ENCODE measurements at places on chromosomes 11 and 22. TPM values are rescaled to one million over a fixed set of nuclear protein-coding genes. Genes with fewer than 3 reads are reported as not detected.

GRCh38 chr11:975827-976226 lies 50.2 kb downstream of the AP2A2 start:
- no peak for DNase-seq

GRCh38 chr22:46843821-46844255 lies 81.4 kb downstream of the TBC1D22A start:
- no peak for DNase-seq

- no peak for DNase-seq
Observed at GRCh38 chr11:126216526-126217305, 5.1 kb downstream of the FAM118B start.

- DNase-seq = no peak
Observed at GRCh38 chr11:13784855-13785254, 116.4 kb downstream of the FAR1 start.

Gene OR8D4
- not detected for total RNA-seq

Gene CRYBA4
- total RNA-seq = not detected

- no peak for DNase-seq
Observed at GRCh38 chr22:49767355-49768062, 60.2 kb downstream of the BRD1 start.

GRCh38 chr22:43305806-43306205 lies 37.4 kb downstream of the SCUBE1 start:
- DNase-seq = peak; percentile 65

GRCh38 chr11:122811721-122812120 lies 26.6 kb upstream of the CRTAM start:
- no peak for DNase-seq

GRCh38 chr11:18699848-18700261 lies 1.3 kb downstream of the TMEM86A start:
- no peak for DNase-seq

- no peak for DNase-seq
Observed at GRCh38 chr11:66325263-66325671, 8.4 kb upstream of the CD248 start.

DNA sequence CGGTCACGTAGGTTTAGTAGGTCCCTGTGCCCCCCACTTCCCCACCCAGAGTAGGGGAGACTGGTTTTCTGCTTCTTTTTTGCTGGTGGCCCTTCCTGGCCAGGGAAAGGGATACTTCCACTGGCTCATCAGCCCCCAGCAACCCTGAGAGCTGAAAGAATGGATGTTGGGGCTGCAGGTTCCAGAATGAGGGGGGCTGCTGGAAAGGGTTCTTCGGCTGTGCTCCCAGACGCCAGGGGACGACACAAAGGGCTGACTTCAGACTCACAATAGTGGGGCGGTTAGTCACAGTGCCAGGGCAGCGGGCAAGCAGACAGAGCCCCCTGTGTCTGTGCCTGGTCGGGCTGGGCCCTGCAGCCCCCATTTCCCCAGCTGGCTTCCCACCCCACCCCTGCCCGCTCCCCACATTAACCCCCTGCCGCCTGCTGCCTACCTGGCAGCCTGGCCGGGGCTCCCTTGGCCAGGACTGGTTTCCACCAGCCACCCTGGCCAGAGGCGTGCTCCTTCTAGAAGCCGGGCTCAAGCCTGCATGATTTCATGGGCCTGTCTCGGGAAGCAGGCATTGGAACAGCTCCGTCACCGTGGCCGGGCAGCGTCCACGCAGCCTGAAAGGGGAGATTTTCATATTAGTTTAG lies 79.1 kb upstream of the WNT7B start:
- no peak for DNase-seq

DNA sequence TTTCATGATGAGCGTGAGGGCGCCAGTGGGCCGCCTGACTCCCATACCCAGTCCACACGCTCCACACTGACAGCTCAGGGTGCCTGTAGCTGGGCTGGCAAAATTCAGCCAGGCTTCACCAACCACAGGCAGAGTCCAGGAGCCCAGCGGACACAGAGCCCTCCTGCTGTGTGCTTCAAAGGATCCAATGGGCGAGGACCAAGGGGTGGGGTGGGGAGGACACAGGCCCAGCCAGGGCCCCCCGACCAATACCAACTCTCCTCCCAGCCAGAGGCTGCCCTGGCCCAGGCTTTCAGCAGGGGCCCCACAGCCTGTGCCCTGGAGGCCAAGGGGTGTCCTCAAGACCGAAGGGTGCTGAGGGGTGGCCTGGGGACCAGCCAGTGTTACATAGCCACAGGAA lies 336.1 kb downstream of the CTTN start:
- DNase-seq = no peak

GRCh38 chr22:25045159-25045558 lies 92.6 kb downstream of the KIAA1671 start:
- DNase-seq = no peak

DNA sequence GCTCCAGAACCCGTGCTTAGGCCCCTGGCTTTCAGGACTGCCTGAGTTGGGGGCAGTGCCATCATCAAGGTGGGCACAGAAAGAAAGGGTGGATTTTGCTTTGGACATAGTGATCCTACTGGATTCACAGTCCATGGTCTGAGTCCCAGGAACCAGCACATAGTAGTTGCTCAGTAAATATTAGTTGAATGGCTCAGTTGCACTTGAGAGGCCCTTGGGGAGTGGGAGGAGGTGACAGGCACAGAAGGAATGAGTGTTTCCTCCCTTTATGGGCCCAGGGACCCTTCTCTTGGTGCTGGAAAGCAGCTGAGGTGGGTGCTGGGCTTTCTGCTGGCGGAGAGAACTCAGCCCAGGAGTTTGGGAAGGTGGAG lies 16.6 kb downstream of the ARHGEF17 start:
- no peak for DNase-seq

DNA sequence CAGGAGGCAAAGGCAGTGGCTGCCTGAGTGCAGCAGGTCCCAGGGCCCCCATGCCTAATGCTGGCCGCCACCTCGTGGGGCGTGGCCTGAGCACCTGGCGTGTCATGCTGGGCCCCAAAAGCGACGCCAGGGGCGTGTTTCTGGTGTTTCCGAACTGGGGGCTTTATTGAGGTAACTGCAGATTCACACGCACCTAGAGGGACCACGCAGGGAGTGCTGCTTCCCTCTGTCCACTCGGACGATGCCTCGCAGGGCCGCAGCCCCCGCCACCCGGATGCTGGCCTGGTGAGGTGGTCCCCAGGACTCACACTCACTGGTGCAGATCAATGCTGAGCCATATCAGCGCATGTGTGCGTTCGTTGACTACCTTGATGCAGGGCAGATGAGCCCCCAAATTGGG lies 736.2 kb downstream of the BRD1 start:
- no peak for DNase-seq

Gene PIH1D2
- 1.9 TPM for total RNA-seq

DNA sequence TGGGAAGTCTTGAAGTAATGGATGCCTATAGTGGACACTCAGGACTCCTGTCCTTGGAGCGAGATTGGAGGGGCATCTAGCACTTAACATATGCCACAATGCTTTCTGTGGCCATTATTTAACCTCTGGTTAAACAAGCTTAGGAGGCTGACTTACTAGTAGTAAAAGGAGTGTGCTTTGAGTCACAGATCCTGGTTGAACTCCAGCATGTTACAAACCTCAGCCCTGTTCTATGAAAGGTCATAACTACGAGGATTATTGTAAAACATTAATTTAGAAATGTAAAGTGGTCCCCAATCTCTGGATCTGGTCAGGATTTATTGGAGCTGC lies 1.1 kb upstream of the LBHD1 start:
- DNase-seq = no peak

GRCh38 chr22:20487715-20488114 lies 7.9 kb downstream of the KLHL22 start:
- no peak for DNase-seq

DNA sequence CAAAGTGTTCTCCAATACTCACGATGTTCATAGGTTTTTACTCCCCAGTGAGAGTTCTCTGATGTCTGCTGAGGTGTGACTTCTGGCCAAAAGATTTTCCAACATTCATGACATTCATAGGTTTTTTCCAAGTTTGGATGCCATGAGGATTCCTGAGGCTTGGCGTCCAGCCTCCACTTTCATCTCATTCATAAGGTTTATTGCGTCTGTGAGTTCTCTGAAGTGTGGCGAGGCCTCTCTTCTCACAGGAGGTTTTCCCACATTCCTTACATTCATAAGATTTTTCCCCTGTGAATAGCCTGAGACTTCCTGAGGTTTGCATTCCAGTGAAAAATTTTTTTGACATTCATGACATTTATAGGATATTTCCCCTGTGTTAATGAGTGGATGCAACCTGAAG lies 1014.1 kb downstream of the LRRC4C start:
- no peak for DNase-seq

Gene PKNOX2
- 4.0 TPM for total RNA-seq

DNA sequence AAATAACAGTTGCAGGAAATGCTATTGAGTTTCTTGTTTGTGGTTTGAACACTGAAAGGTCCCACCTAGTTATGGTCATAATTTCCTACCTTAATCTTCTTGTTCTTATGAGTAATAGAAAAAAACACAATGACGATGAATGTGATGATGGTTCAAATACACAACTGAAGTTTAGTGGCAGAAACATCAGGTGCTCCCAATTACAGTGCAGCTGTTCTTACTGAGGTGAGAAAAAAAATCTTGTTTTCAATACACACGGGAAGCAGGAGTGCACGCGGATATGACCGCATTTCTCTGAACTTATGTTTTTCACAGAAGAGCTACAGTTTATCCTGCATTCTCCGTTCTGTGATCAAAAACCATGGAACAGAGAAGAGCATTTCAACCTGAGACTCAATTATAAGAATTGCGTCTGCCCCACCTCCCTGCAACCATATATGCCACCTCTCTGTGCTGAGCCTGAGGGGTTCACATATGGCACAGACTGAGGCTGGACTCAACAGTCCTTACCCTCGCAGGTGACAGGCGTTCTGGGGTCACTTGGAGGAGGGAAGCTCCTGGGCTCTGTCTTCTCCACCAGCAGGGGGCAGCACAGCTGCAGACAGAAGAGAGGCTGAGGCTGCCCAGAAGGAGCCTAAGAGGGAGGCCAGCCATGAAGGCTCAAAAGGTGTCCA lies 99.7 kb upstream of the IGLL5 start:
- peak; percentile 48 for DNase-seq

Gene TRPM5
- total RNA-seq = not detected

GRCh38 chr11:84780689-84781293 lies 846.4 kb downstream of the DLG2 start:
- DNase-seq = no peak

DNA sequence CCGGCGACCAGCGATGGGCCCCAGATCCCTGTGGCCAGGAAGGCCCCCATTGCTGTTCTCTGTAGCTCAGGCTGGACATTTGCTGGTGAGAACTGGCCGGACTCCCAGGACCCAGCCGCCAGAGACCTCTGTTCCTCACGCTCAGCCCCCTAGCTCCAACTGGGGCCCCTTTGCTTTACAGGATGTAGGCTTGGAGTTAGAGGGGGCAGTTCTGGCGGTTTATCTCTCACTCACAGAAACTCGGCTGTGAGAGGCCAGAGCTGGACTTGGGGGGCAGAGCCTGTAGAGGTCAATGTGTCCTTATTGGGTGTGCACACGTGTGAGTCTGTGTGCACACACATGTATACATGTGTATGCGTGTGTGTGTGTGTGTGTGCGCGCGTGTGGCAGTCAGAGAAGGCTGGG lies 502 bp downstream of the SMIM38 start:
- DNase-seq = no peak

DNA sequence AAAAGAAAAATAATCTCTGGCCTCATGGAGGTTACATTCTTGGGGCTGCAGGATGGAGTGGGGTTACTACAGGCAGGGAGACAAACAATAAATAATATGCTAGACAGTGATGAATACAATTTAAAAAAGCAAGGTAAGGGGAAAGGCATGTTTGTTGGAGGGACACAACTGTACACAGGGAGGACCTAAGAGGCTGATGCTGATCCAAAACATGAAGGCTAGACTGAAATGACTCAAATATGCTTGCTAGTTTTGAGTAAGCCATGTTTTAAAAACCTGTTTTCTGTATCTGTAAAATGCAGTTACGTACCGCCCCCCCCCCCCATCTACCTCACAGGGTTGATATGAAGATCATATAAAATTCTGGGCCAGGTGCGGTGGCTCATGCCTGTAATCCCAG lies 44.0 kb downstream of the EIF4ENIF1 start:
- DNase-seq = no peak

- DNase-seq = peak; percentile 49
Observed at GRCh38 chr22:17578136-17578754, 14.9 kb downstream of the SLC25A18 start.

DNA sequence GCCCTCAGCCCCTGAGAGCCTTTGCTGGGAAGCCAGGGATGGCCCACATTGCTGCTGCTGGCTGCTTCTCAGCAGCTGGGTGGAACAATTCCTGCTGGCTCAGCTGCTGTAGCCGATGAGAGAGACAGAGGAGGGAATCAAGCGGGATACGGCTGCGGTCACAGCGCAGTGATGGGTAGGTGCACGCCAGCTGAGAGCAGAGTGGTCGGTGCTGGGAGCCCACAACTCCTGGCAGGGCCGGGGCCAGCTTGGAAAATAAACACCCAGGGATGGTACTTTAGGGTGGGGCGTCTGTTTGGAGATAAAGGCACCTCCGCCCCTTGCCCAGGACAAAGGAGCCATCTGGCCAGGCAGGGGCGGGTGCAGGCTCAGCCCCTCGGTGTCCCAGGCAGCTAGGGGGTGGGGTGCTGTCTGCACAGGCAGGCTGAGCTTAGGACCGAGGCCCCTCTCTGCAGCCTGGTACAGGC lies 480.5 kb downstream of the MIAT start:
- no peak for DNase-seq

DNA sequence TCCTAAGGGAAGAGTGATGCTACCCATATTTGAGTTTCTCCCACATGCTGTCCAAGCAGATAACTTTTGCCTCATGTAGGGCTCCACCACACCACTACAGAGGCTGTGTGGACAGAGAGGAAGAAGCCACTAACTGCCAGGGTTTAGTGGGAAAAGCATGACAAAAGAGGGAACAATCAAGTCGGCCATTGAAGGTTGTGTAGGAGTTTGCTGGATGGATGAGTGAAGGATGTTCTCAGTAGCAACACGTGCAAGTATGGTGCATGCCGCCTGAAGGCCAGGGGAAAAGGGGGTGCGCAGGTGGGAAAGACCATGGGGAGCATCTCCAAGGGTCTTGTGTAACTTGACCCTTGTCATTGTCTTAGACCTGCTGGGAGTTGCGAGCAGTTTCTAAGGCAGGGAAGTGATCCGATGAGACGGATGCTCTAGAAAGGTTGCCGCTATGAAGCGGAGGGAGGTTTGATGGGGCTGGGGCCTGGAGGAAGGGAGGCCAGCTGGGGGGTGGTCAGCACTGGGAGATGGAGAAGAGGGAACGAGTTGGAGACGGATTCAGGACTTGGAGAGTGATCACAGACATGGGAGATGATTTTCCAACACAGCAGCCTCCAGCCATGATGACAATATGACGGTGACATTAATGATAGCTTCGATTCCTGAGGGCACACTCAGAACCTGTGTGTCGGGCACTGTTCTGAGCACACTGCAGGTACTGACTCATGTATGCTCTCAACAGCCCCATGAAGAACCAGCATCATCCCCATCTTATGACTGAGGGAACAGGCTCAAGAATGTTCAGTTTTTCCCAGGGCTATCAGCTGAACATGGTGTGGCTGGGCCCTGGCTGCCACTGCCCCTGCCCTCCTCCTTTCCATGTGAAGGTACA lies 53.7 kb downstream of the CD6 start:
- no peak for DNase-seq

Gene TEX54
- not detected for total RNA-seq

Gene C22orf23
- total RNA-seq = 0.50 TPM

Gene PHOX2A
- not detected for total RNA-seq

- no peak for DNase-seq
Observed at GRCh38 chr11:17601676-17602075, 54.6 kb downstream of the OTOG start.

Gene FDX1
- total RNA-seq = 21.8 TPM

Gene OR52I1
- total RNA-seq = not detected
